ENCODE measurements at places on chromosomes 7 and 10.
A peak's percentile ranks its signal among the peaks of the same experiment; 100 is the strongest.

DNA sequence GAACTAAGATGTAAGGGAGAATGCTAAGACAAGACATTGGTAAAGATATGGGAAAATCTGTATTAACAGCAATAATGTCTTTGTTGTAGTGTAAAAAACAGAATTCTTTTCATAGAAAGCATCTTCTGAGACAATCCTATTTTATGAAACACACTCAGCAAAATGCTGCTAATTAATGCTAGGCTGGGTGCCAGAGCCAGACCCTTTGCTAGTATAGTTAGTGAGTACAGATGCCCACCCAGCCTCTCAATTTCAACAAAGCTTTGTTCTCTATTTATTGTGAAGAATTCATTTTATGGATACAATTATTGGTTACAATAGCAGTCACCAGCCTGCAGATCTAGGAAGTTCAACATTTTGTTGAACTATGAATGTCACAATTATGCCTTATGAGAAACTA, 131.0 kb downstream of the SEM1 start:
- no peak for DNase-seq

DNA sequence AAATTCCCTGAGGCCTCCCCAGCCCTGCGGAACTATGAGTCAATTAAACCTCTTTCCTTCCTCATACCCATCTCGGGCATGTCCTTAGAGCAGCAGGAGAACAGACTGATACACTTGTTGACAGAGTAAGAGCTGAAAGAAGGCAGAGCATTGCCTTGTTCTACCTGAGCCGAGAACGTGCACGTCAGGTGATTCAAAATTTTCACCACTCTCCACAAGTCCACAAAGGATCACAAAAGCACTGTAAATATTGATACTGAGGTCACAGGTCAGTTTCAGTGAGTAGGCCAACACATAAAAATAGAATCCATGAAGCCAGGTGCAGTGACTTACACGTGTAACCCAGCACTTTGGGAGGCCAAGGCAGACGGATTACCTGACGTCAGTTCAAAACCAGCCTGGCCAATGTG, 27.8 kb downstream of the DCLRE1C start:
- DNase-seq, result no peak

GRCh38 chr10:47370878-47371277, 13.2 kb downstream of the ZNF488 start:
- no peak for DNase-seq

DNA sequence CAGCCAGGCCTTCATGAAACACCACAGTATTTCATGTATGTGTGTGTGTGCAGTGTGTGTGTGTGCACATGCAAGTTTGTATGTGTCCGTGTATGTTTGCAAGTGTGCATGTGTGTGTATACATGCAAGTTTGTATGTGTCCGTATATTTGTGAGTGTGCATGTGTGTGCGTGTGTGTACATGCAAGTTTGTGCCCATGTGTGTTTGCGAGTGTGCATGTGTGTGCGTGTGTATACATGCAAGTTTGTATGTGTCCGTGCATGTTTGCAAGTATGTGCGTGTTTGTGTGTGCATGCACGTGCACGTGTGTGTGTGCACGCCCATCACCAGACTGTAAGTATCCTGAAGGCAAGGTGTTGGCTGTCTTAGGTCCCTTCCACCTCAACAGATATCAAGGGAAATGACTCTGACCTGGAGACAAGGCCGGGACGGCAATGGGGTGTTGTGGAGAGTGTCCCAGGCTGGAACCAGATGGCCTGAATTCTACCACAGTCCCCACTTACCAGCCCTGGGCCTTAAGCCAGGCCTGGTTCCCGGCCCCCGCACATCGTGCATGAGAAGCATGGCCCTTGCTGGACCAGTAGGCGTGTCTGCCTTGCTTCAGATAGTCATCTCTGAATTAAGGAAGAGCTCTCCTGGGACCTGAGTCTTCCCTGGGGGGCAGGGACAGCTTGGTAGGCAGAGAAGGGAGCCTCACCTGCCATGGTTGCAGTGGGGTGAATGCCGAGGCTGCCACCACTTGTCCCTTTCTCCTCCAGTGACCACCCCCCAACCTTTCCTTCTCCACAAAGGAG, 140.0 kb downstream of the GRK5 start:
- DNase-seq, result no peak

DNA sequence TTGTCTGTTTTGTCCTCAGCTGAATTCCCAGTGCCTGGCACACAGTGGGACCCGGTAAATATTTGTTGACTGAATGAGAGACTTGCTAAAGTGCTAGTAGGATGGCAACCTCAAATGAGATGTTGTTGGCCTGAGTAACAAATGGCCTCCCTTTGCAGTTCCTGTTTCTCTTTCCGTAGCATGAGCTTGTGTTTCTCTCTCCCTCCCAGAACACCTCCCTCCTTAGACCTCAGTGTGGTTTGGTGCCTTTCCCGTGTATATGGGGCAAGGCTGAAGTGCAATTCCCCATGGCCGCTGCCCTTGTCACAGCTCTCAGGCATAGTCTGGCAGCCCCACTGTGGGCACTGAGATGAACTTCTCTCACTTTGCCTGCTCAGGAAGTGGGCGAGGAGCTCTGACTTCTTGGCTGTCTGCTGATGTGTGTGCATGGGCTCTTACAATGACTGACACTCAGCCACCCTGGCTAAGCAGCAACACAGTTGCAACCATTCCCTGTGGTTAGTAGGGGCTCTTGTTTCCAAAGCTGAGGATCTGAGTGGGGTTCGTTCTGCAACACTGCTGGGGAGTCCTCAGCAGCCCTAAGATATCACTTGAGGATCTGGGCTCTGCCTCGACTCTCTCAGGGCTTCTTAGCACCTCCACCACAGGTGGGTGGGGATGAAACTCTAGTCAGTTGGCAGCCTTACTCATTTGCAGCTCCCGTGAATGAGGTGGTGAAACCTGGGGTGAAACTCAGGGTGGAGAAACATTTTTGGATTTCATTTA, 136.1 kb downstream of the ICA1 start:
- DNase-seq, result peak; percentile 5

DNA sequence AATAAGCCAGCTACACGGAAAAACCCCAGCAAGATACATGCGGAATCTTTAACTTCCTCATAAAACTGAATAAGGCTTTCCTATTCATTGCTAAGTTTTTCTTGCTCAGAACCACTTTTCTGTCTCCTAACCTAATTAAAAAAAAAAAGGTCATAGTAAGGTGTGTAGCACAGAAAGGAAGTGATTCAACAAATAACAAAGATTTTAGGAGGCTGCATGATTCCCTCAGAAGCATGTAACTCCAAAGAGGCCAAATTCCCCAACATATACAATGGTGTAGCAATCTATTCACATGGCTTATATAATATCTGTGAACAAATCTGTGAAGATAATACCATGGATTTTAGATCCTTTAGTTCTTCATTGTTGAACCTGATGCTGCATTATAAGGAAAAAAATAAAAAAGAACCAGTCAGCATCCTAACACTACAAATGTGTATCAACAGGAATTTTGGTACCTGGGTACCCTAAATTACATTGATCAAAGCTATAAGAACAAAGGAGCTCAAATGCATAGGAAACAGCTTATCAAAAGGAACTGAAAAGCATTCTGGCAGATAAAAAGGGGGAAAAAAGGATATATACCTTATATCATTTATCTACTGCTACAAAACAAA, 63.8 kb downstream of the IMMP2L start:
- DNase-seq, result no peak

GRCh38 chr10:100888957-100889356, 23.8 kb upstream of the SLF2 start:
- DNase-seq, result no peak

- DNase-seq, result no peak
Observed at GRCh38 chr10:123009105-123009820, 457 bp downstream of the ACADSB start.

- no peak for DNase-seq
Observed at GRCh38 chr10:13915710-13916109, 328.9 kb downstream of the PRPF18 start.

- DNase-seq, result no peak
Observed at GRCh38 chr10:44132361-44133289, 252.3 kb downstream of the CXCL12 start.

- DNase-seq, result no peak
Observed at GRCh38 chr7:44257618-44258422, 57.0 kb downstream of the YKT6 start.

GRCh38 chr7:16712916-16713315, 40.6 kb upstream of the TSPAN13 start:
- DNase-seq, result no peak

DNA sequence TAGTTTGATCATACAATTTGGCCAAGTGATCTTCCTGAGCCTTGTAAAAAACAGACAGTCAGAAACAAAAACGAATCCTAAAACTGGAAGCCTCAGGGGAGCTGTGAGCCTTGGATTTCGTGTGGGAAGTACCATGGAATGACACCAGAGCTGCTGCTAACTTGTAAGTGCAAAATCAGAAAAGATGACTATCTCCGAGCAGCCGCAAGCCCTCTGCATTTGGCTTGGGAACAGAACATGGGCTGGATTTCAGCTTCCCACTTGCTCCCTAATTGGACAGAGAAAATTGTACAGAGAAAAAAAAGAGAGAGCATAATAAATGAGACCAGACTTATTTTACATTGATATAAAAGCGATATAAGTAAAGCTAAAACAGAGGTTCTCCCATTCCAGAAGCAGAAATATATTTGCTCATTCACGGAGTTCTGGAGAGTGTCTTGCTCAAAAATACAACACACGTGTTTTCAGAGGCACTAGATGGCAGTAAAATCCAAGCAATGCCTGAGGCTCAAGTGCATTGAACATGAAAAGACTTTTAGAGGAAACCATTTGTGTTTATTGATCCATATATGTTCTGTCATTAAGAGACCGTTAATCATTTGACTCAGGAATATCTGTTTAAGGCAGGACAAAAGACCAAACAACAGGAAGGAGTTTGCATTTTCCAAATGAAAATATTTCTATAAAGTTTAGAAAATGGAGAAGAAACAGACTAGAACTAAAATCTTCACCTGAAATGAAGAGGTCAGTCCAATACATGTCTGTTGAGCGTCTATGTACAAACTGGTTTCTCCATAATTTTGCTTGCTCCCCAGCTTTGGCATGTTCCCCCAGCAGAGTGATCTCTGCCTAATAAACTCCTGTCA, 78.3 kb upstream of the SLC26A5 start:
- no peak for DNase-seq

DNA sequence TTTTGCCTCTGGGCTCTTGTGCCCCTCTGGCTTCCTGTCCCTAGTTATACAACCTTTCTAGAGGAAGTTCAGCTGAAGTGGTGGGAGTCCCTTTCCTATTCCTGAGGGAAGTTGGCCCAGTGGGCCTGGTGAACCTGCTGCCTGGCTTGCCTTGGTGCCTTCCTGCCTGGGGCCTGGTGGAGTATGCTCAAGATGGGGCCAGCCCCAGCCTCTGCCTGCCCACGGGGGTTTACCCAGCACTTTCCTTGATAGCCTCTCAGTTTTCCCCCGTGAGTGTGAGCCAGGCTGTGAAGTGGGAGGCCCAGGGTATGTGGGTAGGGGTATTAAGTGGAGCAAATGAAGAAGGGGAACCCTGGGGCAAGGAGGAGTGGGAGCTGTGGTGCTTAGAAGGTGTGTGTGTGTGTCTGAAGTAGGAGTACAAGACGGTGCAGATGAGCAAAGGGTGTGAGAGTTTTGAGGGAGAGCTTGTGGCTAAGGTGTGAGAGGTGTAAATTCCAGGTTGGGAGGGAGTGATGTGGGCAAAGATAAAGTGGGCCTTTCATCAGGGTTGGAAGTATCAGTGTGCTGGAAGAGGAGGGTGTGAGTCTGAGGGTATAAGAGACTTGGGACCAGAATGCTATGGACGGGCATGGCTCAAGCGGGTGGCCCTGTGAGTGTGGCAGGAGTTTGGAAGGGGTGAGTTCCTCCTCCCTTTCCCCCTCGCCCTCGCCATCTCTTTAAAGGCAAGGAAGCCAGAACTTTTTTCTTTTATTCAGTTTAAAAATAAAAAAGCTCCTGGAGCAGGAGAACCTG, 10.9 kb upstream of the PAX2 start:
- DNase-seq, result no peak

GRCh38 chr7:55185321-55185802, 166.5 kb downstream of the EGFR start:
- no peak for DNase-seq

DNA sequence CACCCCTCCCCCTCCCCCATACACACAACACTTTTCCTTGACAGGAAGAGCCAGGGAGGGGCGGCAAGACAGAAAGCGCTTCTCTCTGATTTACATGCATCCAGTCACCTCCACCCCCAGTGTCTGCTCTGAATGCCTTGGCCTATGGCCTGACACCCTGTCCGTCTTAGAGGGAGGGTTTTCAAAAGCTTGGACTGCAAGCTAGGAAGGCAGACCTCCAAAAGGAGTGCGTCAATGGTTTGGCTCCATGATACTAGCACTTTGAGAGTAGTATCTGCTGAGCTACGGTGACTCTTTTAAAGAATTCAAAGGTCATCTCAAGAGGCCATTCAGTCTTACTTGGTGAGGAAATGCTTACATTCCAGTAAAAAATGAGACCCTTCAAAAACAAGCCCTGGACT, 20.3 kb upstream of the PAX2 start:
- no peak for DNase-seq

GRCh38 chr7:112510001-112510742, 29.4 kb downstream of the LSMEM1 start:
- no peak for DNase-seq

DNA sequence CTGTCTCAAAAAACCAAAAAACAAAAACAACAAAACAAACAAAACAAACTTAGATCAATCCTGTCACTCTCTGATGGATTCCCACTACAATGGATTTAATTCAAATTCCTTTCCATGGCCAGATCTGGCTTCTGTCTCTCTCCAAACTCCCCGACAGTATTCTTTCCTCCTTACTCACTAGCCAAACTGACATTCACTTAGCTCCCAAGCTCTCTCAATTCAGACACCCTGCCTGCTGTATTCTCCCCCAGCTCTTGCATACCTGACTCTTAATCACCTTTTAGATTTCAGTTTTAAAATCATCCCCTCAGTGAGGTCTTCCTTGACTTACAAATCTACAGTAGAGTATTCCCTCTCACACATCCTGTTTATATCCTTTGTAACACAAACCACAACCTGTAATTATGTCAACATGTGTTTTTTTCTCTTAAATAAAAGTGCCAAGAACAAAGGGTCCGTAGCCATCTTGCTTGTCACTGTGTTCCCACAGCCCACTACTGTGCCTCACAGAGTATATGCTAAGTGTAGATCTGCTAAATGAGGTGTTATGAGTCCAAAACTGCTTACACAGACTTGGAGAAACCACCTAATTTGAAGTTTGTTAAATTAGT, 14.4 kb downstream of the HERPUD2 start:
- no peak for DNase-seq

- DNase-seq, result no peak
Observed at GRCh38 chr7:226281-226895, 34.0 kb downstream of the FAM20C start.

GRCh38 chr7:155624412-155624811, 20.0 kb upstream of the RBM33 start:
- no peak for DNase-seq

- DNase-seq, result no peak
Observed at GRCh38 chr7:93910076-93910994, 4.0 kb downstream of the GNGT1 start.

All from esophagus squamous epithelium (tissue), 5 donors.